ENCODE measurements at places on chromosomes 5 and 9.

- no peak for DNase-seq
Observed at GRCh38 chr9:1962122-1962521, 53.0 kb upstream of the SMARCA2 start.

GRCh38 chr5:122680623-122681350 lies 94.1 kb upstream of the SNX2 start:
- no peak for DNase-seq

GRCh38 chr9:31321686-31322085 lies 1062.8 kb upstream of the ACO1 start:
- DNase-seq = no peak

- no peak for DNase-seq
Observed at GRCh38 chr5:138334867-138335447, 3.1 kb upstream of the FAM53C start.

DNA sequence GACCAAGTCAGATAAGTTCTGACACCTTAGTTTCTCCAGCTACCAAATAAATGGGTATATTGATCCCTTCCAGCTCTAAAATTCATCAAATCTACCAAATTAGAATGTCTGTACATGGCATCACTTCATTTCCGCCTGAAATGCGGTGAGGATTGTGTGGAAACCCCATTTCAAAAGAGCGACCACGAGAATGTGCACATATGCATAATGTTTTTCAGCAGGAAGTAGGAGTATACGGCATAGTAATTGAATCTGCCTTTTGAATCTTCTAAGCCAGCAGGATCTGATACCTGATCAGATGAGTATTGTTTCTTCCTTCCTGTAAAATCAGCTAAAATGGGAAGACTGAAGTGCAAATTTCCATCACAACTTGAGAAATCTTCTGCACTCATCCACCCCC lies 418.6 kb downstream of the TMEM38B start:
- no peak for DNase-seq

DNA sequence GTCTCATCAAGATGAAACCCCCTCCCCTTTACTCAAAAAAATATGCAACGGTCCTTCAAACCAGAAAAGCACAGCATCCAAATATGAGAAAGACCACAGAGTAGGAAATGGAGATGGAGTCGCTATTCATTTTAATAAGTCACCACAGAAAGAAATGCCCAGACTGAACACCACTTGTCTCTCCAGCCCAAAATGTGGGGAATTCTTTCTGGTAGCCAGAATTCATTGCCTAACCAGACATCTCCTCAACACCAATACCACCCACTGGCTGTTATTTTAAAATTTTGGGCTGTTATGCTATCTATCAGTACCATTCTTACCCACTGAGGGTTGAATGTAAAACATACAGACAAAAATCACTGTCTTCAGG lies 100.1 kb downstream of the SUSD1 start:
- DNase-seq = no peak

- DNase-seq = no peak
Observed at GRCh38 chr5:170892196-170892595, 30.4 kb downstream of the RANBP17 start.

GRCh38 chr9:118595719-118596305 lies 773.4 kb downstream of the BRINP1 start:
- no peak for DNase-seq

DNA sequence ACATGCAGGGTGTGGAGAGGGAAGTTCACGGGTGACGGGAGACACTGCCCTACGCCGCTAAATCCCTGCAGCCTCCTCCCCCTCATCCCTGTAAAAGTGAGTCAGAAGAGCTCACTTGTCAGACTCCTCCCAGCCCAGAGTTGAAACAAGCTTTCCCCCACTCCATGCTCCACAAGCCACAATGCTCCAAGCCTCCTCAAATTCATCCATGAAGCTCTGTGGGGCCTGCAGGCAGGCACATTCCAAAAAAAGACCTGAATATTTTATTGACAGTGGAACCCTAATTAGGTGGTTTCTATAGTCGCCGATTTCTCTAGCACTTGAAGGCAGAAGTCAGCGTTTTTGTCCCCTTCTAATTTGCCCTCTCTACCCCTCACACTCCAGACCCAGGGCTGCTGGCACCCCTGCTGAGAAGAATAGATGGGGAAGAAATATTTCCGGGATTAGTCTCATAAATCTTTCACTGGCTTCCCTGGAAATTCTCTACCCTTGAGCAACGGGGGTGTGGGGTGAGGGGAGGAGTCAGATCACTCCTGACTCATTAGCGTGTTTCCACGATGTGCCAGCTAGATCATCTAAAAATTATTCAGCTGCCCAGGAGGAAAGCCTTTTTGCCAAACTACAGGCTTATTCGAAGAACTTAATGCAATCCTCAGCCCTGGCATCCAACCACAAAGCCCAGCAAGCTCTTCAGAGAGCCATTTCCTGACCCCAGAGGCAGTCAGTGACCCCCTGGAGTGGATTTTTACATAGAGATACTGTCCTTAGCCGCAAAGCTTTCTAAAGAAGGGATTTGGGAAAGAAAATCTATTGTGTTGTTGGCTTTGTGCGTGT lies 97.1 kb downstream of the ENC1 start:
- no peak for DNase-seq

GRCh38 chr5:135985951-135986350 lies 31.2 kb upstream of the LECT2 start:
- no peak for DNase-seq

DNA sequence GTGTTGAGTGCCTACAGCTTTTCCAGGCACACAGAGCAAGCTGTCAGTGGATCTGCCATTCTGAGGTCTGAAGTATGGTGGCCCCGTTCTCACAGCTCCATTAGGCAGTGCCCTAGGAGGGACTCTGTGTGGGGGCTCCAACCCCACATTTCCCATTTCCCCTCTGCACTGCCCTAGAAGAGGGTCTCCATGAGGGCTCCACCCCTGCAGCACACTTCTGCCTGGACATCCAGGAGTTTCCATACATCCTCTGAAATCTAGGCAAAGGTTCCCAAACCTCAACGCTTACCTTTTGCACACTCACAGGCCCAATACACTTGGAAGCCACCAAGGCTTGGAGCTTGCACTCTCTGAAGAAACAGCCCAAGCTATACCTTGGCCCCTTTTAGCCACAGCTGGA lies 131.3 kb downstream of the DEPDC1B start:
- DNase-seq = no peak

DNA sequence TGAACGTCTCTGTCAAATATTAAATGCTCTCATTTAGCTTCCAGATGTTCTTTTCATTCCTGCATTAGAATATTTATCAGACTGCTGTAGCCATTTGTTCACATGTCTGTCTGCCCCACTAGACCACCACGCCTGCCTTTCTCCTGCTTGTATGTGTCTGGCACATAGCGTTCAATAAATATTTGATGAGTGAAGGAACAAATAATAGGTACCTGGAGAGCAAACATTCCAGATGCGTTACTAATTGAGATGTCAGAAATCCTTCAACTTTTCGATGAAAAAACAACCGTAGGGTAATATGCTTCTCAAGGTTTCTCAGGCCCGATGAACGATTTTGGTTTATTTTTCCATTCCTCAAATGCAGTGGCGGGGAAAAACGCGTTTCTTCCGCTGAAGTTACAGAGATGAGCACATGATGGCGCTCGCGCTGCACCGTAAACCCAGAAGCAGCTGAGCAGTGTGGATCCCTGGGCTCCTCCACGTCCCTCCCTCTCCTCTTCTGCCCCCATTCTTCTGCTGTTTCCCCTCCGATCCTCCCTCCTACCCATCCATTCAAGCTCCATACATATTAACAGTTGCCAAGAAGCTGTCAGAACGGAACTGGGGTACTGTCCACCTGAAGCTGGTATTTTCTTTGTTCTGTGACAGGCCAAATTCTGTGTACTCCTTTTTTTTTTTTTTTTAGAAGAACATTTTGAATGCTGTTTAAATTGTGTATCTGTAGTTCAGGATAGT lies 245.4 kb downstream of the MPDZ start:
- no peak for DNase-seq

DNA sequence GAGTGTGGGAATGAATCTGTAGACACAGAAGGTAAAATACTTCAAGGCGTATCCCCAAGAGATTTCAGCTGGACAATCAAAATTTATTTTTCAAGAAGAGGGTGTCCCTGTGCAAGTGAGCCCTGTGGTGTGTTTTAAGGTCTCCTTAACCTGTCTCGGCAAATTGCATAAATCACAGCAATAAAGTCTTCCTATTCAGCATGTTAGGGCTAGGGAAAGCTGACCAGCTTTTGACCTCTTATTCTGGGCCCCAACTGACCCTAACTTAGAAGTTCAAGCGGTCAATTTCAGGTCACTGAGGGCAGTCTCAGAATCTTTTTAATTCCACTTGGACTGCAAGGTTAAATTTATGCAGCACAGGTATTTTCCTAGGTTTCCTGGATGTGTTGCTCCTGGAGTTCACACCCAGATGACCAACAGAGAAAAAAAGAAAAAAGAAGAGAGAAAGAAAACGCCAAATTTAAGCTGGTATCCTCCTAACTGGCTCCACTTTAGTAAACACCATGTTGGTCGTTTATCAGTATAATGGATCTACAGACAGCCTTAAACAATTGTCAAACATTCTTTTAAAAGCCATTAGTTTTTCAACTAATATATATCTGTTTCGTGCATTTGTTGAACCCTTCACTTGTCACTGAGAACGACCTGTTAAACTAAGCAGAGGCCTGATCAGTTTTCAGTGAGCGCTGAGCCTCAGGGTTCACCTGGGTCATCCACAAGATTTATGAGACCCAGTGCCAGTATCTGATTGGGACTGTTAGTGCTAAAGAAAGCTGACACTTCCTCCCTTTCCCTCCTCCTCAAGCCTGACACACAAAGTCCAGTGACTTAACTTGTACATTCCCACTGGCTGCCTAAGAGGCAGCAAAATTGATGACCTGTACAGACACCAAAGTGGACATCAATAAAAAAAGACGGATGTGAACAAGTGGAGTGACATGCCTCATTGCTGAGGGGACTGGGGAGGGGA lies 546.1 kb downstream of the NR2F1-AS1 start:
- no peak for DNase-seq

DNA sequence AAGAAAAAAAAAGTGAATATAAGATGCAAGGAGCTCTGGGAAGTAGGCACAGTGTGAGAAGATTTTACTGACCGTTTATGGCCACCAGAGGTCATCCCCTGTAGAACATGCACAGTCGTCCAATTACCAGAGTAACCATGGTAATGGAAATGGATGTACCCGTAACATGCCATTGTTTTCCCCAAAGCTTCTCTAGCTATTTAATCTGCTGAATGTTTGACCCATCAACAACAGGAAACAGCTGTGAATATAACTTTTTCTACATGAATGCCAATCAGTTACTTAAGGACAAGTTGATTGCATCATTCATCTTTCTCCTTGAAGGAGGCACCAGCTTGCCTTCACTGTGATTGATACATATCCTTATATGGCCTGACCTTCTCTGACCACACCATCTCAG lies 1967.0 kb upstream of the CDH9 start:
- DNase-seq = no peak

GRCh38 chr5:58649716-58650115 lies 66.8 kb downstream of the RAB3C start:
- DNase-seq = no peak

DNA sequence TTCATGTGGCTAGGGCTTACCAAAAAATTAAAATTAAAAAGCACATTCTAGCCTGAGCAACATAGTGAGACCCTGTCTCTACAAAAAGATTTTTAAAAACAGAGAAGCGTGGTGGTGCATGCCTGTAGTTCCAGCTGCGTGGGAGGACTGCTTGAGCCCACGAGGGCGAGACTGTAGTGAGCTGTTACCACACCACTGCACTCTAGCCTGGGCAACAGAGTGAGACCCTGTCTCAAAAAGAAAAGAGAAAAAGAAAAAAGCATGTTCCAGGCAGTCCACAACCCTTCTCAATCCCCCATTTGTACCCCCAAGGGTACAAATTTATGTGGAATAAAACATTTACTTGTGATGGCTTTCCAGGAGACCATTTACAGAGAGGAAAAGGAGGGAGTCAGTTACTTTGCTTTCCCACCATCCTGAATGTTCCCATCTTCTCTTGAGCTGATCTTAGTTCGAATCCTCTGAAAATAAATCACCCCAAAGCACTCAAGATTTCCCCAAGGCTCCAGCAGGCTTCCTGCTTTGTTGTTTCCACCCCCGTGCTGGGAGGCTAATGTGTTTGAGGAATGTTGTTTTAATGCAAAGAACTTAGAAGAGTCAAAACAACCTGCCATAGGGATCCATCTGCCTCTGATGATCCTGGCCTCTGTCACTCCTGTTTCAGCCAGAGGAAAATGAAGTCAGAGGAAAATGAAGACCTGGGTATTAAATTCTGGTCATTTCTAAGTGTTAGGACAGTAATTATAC lies 384.7 kb downstream of the BNC2 start:
- no peak for DNase-seq

DNA sequence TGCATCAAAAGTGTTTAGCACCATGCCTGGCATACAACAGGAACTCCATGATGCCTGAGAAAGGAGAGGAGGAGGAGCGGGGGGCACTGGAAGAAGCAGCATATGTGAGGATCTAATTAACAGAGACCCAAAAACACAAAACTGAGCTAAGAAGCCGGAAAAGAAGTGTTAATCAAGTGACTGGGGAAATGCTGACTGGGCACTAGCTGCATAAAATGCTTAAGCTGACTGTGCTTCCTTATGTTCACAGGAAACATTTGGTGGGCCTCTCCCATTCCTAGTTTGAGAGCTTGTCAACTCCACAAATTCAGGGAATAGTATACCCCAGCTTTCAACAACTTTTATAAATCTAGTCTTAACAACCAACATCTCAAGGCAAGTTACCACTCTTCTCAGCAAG lies 26.6 kb downstream of the DEPDC1B start:
- DNase-seq = no peak

DNA sequence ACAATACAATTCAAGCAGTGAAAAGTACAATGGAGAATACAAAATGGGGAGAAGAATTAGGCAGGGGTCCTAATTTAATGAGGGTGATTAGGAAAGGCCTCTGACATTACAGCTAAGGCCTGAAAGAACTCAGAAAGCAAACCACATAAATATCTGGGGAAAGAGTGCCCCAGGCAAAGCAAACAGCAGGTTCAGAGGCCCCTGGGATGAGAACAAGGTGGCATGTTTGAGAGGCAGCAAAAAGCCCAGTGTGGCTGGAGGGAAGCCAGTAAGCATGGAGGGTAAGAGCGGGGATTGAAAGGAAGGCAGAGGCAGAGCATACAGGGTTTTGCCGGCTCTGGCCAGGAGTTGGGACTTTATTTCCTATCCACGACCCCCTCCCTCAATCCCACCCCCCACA lies 33.4 kb upstream of the VDAC1 start:
- no peak for DNase-seq

- DNase-seq = no peak
Observed at GRCh38 chr9:120579139-120580050, 572 bp downstream of the CDK5RAP2 start.
